ENCODE measurements at places on chromosomes 2 and 18.

DNA sequence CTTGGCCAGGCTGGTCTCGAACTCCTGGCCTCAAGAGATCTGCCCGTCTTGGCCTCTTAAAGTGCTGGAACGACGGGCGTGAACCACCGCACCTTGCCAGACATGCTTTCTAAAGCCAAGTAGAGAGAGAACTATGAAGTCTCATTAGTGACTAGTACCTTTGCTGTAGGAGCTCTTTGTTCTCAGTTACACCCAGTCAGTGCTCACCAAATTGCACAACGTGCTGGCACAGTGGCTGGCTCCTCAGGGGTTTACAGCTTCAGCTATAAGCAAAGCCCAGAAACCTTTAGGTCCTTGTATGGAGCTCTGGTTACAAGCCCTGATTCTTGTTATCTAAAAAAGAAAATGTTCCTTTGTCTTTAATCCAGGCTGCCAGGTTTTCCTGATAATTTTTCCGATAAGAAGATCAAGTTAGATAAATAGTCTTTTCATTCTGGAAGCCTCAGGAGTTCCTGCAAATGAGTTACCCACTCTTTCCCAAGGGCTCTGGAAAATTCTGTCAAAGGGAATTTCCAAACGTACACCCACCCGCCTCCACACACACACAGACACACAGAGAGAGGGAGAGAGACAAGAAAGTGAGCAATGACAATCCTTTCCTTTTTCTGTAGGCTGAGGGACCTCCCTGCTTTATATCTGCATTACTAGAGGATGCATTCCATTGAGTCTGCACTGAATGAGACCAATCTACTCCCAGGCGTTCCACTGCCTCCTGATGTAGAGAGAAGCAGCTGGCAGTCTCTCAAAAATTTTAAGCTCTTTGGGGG is 100.2 kb upstream of the CSRNP3 start:
- DNase-seq, result no peak

DNA sequence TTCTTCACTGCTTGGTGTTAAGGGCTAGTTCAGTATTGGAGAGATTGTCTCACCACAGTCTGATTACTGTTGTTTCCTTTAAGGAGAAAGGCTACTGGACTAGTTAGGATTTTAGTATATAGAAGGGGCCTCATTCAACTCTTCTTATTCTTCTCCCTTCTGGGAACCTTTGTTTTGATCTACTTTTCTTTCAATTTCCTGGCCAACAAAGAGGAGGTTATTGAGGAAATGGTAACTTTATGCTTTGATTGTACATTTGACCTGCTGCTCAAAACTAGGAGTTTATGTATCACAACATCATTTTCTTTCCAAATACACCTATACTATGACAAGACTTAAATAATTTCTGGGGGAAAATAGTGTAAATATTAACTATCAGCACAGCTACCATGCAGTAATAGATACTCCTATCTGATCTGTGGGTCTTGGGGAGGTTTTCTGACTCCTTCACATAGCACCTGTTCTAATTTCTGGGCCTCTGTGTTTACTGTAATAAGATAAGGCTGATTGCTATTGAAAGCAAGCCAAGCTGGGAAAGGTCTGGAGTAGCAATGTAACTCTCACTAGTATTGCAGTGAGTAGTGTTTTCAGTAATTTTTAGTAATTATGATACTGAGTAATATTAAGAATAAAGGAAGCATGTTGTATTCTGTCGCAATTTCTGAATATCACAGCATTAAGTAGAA is 395.3 kb downstream of the NUP35 start:
- DNase-seq, result no peak

- DNase-seq, result no peak
These were observed 231.1 kb downstream of the ANKRD30B start for GRCh38 chr18:14978962-14979535.

DNA sequence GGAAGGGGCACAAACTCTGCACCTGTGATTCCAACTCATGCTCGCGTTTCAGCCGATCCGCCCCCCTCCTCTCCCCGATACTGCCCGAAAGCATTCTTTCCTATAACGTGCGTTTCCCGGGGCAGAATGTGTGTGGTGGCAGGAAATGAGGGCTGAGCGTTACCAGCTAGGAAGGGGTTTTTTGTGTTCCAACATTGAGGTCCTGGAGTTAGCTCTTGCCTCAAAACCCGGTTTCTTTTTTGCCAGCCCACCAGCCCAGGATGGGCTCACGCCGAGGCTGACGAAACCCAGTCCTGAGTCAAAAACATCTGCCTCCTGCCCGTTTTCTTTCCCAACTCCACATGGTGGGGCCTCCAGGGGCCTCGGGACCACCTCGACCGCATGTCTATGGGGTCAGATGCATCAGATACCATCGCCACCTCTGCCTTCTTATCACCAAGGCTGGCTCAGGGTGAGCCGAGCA is 113.7 kb upstream of the COPS8 start:
- no peak for DNase-seq

DNA sequence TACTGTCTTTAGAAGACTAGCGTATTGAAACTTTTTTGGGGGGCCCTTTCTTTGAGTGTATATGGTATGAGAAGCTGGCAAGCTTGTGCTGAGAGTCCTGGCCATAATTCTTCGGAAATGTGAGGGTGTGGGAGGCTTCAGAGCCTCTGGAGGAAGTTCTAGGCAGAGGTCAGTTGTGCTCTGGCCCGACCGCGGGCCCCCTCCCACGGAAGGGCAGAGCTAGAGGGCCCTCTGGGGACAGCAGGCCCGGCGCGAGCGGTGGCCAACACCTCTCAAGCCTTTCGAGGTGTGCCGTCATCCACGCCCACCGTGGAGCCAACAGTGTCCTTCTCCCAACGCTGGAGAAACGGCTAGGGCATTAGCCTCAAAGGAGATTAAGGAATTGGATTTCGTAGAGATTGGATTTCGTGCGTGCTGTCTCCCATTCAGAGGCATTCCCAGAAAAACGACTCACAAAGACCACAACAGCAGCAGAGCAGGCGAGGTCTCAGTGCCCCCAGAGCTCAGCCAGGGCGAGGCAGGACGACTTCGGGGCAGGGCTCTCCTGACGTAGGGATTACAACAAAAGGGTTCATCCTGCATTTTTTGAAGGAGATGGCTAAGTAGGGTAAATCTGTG is 2.2 kb upstream of the MTCL1 start:
- DNase-seq, result no peak

DNA sequence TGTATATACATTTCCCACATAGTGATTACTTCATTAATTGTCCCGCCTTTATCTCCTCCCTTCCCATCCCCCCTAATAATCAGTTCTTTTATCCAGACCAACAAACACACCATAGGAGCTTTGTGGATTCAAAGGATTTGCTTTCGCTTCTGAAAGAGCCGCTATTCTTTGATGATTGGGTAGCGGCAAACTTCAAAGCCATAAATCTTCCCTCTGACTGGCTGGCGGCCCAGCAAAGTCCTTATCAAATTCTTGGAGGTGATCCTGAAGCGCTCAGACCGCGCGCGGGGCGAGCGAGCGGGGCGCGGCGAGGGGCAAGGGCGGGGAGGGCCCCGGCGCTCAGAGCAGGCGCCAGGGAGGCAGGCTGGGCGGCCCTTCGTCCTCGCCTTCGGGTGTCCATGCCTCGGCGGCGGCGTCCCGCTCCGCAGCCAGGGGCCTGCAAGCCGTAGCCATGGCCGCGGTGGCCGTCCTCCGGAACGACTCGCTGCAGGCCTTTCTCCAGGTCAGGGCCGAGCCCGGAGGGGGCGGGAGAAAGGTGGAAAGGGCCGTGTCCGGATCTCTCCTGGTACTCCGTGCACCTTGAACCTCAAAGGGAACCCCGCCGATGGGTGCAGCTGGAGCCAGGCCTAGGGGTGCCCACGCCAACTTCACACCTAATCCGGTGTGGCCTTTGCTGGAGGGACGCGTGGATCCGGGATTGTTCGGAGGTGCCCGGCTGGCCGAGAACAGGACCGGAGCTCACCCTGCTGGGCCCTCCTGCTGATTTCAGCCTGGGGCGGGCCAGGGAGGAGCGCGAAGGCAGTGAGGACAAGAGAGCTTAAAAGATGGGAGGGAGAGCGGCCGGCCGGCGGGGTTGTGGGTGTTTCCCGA is at the start of gene SP5:
SP5 (plus strand) TSS at position 276 of the 870 bp plus-strand sequence; CDS start at position 452, 176 bp downstream.
- no peak for DNase-seq

DNA sequence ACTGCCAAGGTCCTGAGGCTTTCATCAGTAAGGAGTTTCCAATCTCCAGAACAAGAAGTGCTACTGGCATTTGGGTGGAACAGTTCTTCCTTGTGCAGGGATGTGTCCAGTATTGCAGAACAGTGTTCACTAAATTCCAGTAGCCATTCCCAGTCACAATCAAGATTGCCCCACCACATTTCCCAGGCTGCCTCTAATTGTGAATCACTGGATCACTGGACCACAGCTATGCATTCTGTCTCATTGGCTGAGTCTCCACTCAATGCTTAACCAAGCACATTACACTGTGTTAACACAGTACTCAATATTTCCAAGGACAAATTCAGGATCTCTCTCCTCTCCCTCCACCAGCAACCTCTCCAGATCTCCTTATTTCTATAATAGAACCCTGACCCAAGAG is 160.2 kb upstream of the CCDC150 start:
- no peak for DNase-seq

All from stimulated activated CD8-positive, alpha-beta memory T cell treated with anti-CD3 and anti-CD28 coated beads, Interleukin-7, amount 100 ng/mL, for 48 hours (primary cell).